Fibroblast of skin of right biceps (primary cell): ENCODE measurements at places on chromosomes 7 and 10.

DNA sequence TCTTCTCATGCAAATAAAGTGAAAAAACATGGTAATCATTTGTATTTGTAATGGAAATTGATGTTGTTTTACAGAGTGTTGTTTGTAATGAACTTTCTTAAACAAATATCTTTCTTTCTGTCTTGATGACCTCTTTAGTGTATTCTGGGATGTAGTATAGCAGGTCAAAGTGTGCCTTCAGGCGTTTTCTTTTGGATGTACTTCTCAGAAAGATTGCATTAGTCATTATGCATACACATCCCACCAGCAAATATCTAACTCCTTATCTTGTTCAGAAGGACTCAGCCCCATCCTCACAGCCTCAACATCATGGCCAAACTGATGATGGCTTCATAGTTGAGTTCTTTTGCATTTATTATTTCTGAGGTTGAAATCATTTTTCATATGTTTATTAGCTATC is 124.7 kb downstream of the LRRC18 start:
- DNase-seq: no peak

- DNase-seq: peak; percentile 79
Observed at GRCh38 chr7:27745064-27745583, 5.2 kb downstream of the TAX1BP1 start.

DNA sequence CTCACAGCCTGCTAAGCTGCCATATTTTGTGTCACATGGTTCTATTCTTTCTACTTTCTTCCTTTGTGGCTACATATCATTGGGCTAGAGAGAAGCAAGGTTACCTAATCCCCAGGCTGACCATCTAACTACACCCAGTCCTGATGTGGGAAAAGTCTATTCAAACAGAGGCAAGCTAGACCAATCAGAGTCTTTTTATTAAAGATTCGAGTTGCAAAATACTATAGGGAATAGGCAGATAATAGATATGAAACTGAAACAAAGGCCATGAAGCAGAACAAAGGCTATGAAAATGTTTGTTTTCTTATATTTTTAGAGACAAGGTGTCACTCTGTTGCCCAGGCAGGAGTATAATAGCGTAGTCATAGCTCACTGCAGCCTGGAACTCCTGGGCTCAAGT is 36.7 kb downstream of the MTERF1 start:
- DNase-seq: no peak

DNA sequence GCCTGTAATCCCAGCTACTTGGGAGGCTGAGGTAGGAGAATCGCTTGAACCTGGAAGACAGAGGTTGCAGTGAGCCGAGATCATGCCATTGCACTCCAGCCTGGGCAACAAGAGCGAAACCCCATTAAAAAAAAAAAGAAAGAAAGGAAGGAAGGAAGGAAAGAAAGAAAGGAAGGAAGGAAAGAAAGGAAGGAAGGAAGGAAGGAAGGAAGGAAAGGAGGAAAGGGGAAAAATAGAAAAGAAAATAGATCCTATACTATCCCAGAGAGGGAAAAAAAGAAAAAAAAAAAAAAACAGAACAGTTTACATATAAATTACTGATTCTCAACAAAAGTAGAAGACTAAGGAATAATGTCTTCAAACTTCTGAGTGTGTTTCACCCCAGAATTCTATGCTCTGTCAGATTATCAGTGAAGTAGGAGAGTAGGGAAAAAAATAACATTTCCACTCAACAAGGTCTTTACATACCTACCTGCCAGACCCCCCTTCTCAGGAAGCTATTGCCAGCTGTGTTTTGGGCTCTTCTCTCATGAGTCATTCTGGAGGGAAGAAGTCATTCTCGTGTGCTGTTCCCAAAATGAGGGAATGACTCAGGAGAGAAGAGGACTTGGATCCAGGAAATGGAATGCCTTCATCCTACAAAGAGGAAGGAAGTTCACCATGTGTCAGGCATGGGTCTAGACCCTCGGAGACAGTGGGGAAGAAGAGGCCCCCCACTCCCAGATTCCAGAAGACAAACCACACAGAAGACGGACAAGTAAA is 20.9 kb downstream of the RGS10 start:
- peak; percentile 95 for DNase-seq

DNA sequence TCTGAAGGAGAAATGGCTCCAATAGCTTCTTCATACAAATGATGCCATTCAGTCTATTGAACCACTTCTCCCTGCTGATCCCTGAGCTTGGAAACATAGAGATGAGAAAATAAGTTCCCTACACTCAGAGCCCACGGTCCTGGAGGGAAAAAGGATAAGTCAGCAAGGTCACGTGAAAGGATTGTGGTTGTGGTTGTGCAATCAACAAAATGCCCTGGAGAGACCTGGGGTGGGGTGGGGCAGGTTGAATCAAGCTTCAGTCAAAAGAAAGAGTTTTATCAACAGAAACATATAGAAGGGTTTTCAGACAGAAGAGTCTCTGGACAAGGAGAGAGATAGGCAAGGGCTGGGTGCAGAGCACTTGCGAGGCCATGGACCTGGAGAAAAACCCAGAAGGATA is 30.1 kb downstream of the C10orf90 start:
- DNase-seq: peak; percentile 33

DNA sequence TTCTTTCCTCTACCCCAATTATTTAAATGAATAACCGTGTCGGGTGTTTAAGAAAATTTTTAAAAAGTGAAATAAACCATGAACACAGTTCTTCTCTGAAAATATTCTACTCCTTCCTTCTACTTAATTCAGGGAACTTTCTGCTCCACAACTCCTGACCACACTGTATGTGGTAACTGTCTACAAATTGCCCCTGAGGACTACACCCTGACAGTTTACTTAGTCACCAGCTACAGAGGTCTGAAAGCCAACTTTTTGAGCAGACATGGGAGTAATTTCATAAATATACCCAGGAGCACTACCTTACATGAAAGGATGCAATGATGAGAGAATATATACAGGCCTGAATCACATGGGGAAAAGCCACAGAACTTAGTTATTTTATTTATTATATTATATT is 523.2 kb upstream of the SORCS1 start:
- no peak for DNase-seq

GRCh38 chr7:141477865-141478264 is 73.3 kb upstream of the AGK start:
- no peak for DNase-seq

DNA sequence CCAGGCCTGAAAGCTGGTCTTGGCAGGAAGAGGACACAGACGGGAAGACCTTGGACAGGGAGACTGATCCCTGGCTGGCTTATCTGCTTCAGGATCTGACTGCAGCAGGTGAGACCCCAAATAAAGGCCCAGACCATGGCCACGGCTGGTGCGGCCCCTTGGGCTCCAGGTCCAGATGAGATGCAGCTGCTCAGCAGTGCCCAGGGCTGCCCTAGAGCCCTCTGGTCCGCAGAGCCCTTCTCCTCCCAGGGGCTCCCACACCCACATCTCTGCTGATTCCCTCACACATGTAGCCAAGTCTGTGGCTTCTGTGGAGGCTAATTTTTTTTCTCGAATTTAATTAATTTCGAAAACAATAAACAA is 46.3 kb downstream of the VIPR2 start:
- no peak for DNase-seq

DNA sequence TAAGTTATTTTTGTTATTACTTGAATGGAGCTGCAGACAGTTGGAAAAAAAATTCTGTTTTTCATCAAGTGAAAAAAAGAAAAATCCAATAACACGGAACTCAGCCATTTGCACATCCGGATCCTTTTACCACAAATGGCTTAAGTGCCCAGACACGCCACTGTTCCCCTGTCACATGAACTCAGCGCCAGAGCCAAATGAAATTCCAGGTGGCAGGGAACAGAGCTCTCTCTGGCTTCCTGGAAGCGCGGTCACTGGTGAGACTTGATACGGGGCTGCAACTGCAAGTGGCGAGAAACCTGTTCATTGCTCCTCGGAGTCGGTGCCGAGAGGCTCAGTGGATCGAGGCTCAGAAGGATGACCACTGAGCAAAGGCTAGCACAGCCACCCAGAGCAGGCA is 60.8 kb upstream of the NPTX2 start:
- no peak for DNase-seq

- no peak for DNase-seq
Observed at GRCh38 chr7:122689346-122690109, 9.4 kb downstream of the RNF133 start.

GRCh38 chr7:31805209-31805818 is 118.3 kb downstream of the PPP1R17 start:
- no peak for DNase-seq

GRCh38 chr10:83272666-83273434 is 866.5 kb upstream of the GHITM start:
- DNase-seq: peak; percentile 34

DNA sequence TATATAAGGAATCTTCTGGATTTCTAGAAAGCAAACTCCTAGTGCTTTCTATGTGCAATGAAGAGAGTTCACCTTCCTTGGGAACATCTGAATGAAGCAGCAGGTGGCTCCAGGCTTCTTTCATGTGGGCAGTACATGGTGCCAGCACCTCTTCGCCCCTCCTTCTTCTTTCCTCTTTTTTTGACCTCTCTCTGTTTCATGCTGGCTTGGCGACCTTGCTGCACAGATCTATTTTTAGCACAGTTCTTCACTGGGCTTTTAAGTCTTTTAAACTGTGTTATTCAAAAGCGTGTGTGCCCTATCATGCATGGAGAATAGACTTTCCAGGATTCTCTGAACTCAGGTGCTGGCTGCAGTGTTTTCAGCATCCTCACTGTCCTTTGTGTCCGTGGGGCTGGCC is 400.3 kb upstream of the PRKCQ start:
- DNase-seq: no peak

DNA sequence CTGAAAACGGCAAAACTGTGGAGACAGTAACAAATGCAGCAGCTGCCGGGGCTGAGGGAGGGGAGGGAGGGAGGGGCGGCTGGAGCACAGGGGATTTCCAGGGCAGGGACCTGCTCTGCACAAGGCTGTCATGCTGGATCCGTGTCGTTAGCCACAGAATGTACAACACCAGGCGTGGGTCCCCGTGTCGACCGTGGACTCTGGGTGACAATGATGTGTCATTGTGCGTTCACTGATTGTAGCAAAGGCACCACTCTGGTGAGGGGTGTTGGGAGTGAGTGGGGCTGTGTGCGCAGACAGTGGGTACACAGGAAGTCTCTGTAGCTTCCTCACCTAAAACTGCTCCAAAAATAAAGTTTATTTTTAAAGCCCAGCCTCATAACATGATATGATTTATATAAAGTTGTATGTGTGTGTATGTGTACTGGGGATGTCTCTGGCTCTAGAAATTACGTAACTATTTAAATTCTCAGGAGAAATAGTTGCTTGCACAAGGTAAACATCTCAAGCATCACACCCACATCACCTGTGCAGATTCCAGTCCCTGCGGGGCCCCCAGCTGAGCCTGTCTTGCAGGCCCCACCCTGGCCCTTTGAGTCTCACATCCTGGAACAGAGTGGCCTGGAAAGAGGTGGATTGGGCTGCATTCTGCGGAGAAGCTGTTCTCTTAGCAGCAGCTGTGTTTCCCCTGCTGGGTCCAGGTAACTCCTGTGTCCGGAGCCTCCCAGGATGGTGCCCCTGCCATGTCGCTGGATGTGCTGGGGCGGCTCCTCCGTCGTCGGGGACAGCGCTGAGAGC is 135.7 kb downstream of the DYNC2I1 start:
- DNase-seq: no peak

- DNase-seq: no peak
Observed at GRCh38 chr7:2564970-2565540, 6.3 kb downstream of the IQCE start.

DNA sequence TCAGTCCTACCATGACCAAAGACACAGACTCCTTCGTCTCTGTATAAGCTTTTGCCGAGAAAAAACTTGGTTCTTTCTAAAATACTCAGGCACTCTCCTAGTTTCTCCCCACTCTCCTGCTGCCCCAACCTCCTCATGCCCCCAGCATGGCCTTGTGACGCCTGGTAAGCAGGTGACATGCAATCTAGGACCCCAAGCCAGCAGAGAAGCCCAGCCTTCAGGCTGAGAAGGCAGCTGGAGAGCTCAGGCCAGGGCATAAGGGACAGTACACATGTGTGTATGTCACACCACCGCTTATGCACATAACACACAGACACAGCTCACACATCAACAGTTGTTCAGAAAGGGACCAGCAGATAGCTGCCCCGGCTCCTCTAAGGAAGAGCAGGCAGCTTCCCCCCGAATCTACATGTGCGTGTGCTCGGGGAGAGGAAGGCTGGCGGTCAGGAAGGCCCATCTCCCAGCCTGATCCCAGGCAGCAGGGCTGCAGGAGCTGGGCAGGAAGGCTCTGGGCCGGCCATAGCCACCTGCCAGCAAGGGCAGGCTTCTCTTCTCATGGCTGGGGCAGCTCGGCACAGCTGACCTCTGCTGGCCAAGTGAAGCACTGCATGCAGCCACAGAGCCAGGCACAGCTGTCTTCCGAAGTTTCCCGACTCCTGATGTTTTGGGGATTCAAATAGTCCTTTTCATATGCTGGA is 8.5 kb downstream of the DDX56 start:
- DNase-seq: peak; percentile 43

- no peak for DNase-seq
Observed at GRCh38 chr7:93453262-93453661, 121.3 kb downstream of the CALCR start.

DNA sequence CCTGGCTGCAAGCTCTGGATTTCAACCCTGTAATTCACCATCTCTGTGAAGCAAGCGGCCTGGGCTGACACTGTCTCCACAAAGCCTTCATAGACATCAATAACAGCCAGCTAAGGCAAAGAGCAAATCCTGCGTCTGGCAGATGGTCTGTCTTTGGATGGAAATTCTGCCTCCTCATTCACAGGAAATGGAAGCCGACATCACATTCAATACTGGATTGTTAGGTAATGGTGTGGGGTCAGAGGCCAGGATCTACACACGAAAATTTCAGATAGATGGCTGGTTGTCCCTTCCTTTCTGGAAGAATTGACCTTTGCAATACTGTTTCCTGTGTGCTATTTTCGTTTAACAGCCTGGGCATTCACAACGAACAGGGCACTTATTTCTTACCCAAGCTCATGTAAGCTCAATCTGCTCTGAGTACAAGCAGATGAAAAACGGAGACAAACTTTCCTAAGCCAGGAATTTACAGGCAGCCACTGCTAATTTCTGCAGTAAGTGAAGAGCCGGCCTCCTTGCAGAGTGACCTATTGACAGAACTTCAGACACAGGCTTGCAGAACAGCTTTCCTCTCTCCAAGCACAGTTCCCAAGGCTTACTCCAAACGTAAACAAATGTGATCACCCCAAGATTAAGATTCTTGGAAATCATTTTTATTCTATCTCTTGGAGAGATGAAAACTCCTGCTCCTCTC is 3.1 kb upstream of the ADAM12 start:
- DNase-seq: peak; percentile 35

- DNase-seq: no peak
Observed at GRCh38 chr10:37960591-37961137, 15.8 kb downstream of the ZNF25 start.

GRCh38 chr10:79295563-79295962 is 51.7 kb upstream of the PPIF start:
- DNase-seq: no peak

DNA sequence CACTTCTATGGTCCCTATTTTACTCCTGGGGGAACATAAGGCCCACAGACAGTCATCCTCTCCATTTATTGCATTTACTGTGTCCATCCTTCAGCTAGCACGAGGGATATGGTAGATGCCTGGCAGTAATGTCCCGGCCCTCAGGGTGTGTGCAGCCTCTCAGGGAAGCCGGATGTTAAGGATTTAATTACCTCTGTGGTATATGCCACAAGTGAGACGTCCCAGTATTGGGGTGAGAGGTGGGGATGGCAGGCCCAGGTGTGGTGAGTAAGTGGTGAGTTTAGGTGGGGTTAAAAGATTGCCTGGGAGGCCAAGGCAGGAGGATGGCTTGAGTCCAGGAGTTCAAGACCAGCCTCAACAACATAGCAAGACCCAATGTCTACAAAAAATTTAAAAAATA is 144.9 kb downstream of the SH3PXD2A start:
- DNase-seq: no peak
